GM23248 (cell line): ENCODE measurements at places on chromosomes 6 and 20. TPM values are rescaled to one million over a fixed set of nuclear protein-coding genes. Genes with fewer than 3 reads are reported as not detected.

DNA sequence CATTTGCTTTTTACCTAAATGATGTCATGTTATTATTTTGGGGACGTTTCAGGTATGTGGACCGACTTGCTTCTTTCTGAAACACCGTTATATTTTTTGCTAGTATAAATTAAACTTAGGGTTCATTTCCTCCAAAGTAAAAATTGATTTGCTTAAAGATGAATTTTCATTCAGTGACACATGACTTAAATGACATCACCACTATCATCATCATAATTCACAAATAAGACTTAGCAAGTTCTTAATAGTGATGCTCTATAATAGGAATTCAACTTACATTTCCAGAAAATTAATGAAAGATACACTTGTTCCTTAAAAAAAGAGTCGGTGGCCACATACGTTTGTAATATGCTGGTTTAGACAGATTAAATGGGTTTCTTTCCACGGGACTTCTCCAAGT lies 9.3 kb downstream of the IRF4 start:
- H3K4me1 ChIP-seq = no peaks in the 10 kb centered on the region
- H3K27me3 ChIP-seq = peaks cover 51% of the 10 kb centered on the region
- H3K4me3 ChIP-seq = no peak overlapping the region
- H3K27ac ChIP-seq = no peak overlapping the region
- no peaks in the 10 kb centered on the region for H3K36me3 ChIP-seq
- no peak for DNase-seq

- DNase-seq = peak; percentile 57
- H3K4me1 ChIP-seq = peaks cover 9% of the 10 kb centered on the region
- H3K36me3 ChIP-seq = peaks cover 9% of the 10 kb centered on the region; the same call in 1 of the 2 replicates
- no peak overlapping the region for H3K27ac ChIP-seq
- H3K4me3 ChIP-seq = no peak overlapping the region
- 0 out of 2 replicates have a peak, but pooled peaks cover 4% of the 10 kb centered on the region for H3K27me3 ChIP-seq
Observed at GRCh38 chr6:143965503-143966171, 42.4 kb downstream of the PLAGL1 start.

The KHDC1 gene
- 0.13 and 1.1 TPM in 2 replicates for total RNA-seq

- H3K27me3 ChIP-seq = no peaks in the 10 kb centered on the region
- H3K4me3 ChIP-seq = no peak overlapping the region
- H3K4me1 ChIP-seq = peaks cover 24% of the 10 kb centered on the region
- no peak for DNase-seq
Observed at GRCh38 chr20:54555150-54555549, 79.8 kb downstream of the DOK5 start.

- no peak overlapping the region for H3K4me3 ChIP-seq
- H3K4me1 ChIP-seq = no peaks in the 10 kb centered on the region
- no peak overlapping the region for H3K27ac ChIP-seq
- DNase-seq = peak; percentile 74
Observed at GRCh38 chr20:62501801-62502495, 26.2 kb upstream of the GATA5 start.

DNA sequence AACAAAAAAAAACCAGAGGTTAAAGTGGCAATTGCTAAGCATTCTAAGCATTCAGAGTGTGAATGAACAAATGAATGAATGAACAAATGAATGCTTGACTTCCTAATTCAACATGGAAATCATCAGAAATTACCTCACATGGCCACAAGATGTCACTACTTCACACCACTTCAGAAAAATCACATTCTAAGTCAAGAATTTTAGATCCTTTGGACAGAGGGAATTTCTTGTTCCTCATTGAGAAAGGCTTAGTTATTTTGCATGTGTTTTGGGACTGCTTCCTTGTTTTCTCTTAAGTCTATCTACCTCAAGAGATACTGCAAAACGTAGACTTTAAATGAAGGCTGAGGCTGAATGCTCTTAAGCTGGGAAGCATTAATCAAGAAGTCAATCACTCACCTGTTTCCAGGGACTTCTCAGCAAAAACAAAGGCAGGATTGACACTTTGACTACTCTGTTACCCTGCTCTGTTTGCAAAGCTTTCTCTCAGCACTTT lies 120.2 kb downstream of the MBOAT1 start:
- no peak overlapping the region for H3K27ac ChIP-seq
- no peaks in the 10 kb centered on the region for H3K27me3 ChIP-seq
- no peaks in the 10 kb centered on the region for H3K4me1 ChIP-seq
- H3K4me3 ChIP-seq = no peak overlapping the region
- DNase-seq = peak; percentile 52

The PCK1 gene
- not detected in 2 replicates for total RNA-seq

DNA sequence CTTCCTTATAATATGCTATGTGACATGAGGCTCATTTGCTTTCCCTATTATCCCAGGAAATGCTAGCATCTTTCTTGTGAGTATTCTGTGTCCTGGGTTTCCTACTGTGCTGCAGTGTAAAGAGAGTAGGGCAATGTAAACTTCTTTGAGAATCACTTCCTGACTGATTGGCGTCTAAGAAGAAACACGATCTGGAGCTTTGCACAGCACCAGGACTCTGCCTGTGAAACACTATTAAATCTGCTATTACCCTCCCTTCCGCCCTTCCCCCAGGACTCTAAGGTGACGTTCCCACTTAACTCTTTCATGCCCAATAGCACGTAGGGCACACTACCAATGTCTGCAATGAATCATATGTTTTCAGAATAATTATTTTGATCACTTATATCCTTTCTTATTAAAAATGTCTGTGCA lies 607.3 kb upstream of the CITED2 start:
- 0 out of 2 replicates have a peak overlapping the region, but pooled peaks have one; percentile 17 for H3K4me3 ChIP-seq
- DNase-seq = peak; percentile 53
- H3K36me3 ChIP-seq = no peaks in the 10 kb centered on the region
- peak overlapping the region; percentile 58 for H3K27ac ChIP-seq
- H3K4me1 ChIP-seq = peaks cover 63% of the 10 kb centered on the region

DNA sequence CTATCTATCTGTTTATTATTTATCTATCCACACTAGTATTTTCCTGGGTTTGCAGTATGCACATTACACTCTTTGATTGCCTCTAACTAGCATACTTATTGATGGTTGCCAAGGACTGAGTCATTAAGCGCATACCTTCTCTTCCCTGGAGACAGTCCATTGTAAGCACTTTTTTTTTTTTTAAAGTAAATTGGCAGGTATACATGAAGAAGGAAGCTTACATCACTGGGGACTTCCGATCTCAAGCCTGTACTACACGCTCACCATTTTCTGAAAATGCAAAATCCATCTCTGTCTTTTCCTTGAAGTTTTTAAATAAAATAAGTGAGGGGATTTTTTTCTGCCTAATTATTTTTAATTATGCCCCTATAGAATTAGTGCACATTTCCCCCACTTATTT lies 63.5 kb downstream of the HMGN3 start:
- no peak overlapping the region for H3K4me3 ChIP-seq
- no peak overlapping the region for H3K27ac ChIP-seq
- DNase-seq = no peak
- H3K27me3 ChIP-seq = no peaks in the 10 kb centered on the region

The ZSCAN23 gene
- total RNA-seq = 0.32 and 0.51 TPM in 2 replicates

GRCh38 chr6:153856929-153857376 lies 182.1 kb upstream of the OPRM1 start:
- no peaks in the 10 kb centered on the region for H3K27me3 ChIP-seq
- DNase-seq = no peak
- no peaks in the 10 kb centered on the region for H3K36me3 ChIP-seq
- no peak overlapping the region for H3K4me3 ChIP-seq
- H3K27ac ChIP-seq = no peak overlapping the region
- no peaks in the 10 kb centered on the region for H3K4me1 ChIP-seq

- no peak overlapping the region for H3K27ac ChIP-seq
- H3K4me1 ChIP-seq = no peaks in the 10 kb centered on the region
Observed at GRCh38 chr6:29591677-29592076, 6.8 kb downstream of the OR2H2 start.

The PRSS16 gene
- total RNA-seq = 0.86 TPM in 1 of 2 replicates, not detected in the other

- H3K4me3 ChIP-seq = peak overlapping the region; percentile 99
- 0 out of 2 replicates have a peak, but pooled peaks cover 3% of the 10 kb centered on the region for H3K36me3 ChIP-seq
- peak; percentile 50 for DNase-seq
Observed at GRCh38 chr20:17971300-17972013, 2.6 kb downstream of the MGME1 start.

The CEP162 gene
- total RNA-seq = 2.4 and 3.0 TPM in 2 replicates

GRCh38 chr6:160767647-160768019 lies 65.6 kb downstream of the PLG start:
- peak overlapping the region; percentile 78 for H3K4me3 ChIP-seq
- H3K27ac ChIP-seq = no peak overlapping the region
- H3K4me1 ChIP-seq = peaks cover 3% of the 10 kb centered on the region; the same call in 1 of the 2 replicates
- no peaks in the 10 kb centered on the region for H3K36me3 ChIP-seq

GRCh38 chr6:105669232-105669631 lies 266.4 kb upstream of the PREP start:
- H3K36me3 ChIP-seq = no peaks in the 10 kb centered on the region
- no peak overlapping the region for H3K4me3 ChIP-seq
- no peaks in the 10 kb centered on the region for H3K27me3 ChIP-seq
- no peak for DNase-seq

GRCh38 chr6:28312939-28313338 lies 23.0 kb downstream of the ZSCAN31 start:
- H3K4me1 ChIP-seq = peaks cover 4% of the 10 kb centered on the region; the same call in 1 of the 2 replicates
- no peak overlapping the region for H3K27ac ChIP-seq
- H3K4me3 ChIP-seq = no peak overlapping the region
- no peak for DNase-seq
- no peaks in the 10 kb centered on the region for H3K27me3 ChIP-seq
- H3K36me3 ChIP-seq = no peaks in the 10 kb centered on the region

DNA sequence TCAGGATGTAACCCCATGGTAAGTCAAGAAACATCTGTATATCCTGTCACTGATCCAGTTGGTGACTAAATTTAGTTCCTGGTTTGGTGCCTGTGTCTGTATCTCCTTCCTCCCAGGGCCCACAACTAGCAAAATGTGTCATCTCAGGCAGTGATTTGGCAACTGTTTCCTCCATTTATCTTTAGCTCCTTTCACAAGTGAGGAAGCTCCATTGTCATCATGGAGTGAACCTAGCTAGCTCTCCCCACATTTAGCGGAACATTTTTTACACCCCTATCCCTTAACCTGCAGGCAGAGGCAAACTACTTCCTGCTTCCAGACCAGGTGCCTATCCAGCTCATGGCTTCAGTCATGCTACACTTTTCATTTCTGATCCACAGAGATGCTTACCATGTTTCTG lies 99.5 kb downstream of the IPCEF1 start:
- H3K27ac ChIP-seq = no peak overlapping the region
- H3K27me3 ChIP-seq = no peaks in the 10 kb centered on the region
- H3K36me3 ChIP-seq = no peaks in the 10 kb centered on the region
- H3K4me3 ChIP-seq = no peak overlapping the region

The XKR7 gene
- not detected in 2 replicates for total RNA-seq

DNA sequence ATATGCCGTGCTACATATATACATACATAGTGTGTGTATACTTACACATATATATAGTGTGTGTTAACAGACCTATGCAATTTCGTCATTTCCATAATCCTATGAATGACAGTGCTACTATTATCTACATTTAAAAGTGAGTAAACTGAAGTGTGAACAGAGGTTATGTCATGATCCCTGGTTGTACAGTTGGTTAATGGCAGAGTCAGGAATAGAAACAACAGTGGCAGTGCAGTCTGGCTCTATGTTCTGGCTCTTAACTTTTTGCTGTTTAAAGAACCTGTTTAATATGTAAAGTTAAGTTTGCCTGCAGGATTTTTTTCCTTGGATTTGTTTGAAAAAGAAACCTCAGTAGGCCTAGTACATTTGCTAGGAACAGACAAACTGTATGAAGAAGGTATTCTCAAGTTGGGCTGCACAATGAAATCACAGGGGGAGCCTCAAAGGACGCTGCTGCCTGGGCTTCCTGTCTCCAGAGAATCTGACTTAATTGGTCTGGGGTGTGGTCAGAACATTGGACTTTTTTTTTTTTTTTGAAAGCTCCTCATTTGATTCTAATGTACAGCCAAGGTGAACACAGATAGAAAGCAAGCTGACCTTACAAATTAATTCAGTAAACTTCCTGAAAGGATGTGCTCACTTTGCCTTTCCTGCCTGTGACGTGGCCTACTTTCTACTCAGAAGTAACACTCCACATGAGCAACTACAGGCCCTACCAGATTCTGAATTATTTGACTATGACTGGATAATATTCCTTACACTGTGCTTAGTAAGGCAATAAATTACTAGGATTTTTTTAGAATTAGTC lies 29.4 kb downstream of the PLCB1 start:
- peak overlapping the region; percentile 38 for H3K27ac ChIP-seq
- peak; percentile 77 for DNase-seq
- H3K4me1 ChIP-seq = peaks cover 25% of the 10 kb centered on the region
- no peaks in the 10 kb centered on the region for H3K36me3 ChIP-seq

- H3K27me3 ChIP-seq = no peaks in the 10 kb centered on the region
- no peaks in the 10 kb centered on the region for H3K4me1 ChIP-seq
- no peak overlapping the region for H3K4me3 ChIP-seq
- no peaks in the 10 kb centered on the region for H3K36me3 ChIP-seq
- peak; percentile 6 for DNase-seq
- H3K27ac ChIP-seq = no peak overlapping the region
Observed at GRCh38 chr6:88920774-88921733, 42.4 kb downstream of the RNGTT start.

GRCh38 chr20:43751167-43752050 lies 24.6 kb upstream of the GTSF1L start:
- H3K4me1 ChIP-seq = peaks cover 32% of the 10 kb centered on the region
- H3K27ac ChIP-seq = peak overlapping the region; percentile 44
- no peak overlapping the region for H3K4me3 ChIP-seq
- DNase-seq = peak; percentile 90

DNA sequence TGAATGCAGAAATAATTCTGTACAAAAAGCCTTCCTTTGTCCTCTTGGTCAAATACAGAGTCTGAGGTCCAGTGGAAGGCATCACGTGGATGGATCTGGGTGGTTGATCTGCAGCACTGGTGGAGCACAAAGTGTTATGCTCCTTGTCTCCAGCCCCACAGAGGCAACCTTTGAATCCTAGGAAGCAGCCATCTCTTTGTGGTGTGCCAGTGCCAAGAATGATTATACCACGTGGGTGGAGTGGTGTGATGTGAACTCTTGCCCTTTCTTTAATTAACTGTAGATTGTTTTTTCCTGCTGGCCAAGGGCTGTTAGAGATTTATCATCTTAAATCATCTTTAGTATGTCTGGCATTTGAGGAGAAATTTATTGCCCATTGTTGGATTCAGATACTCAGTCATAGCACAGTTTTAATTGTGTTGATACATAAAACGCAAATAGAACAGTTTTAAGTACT lies 31.1 kb downstream of the NCOA7 start:
- peaks cover 34% of the 10 kb centered on the region for H3K4me1 ChIP-seq
- no peak overlapping the region for H3K27ac ChIP-seq
- H3K4me3 ChIP-seq = no peak overlapping the region
- no peaks in the 10 kb centered on the region for H3K36me3 ChIP-seq
- no peak for DNase-seq

DNA sequence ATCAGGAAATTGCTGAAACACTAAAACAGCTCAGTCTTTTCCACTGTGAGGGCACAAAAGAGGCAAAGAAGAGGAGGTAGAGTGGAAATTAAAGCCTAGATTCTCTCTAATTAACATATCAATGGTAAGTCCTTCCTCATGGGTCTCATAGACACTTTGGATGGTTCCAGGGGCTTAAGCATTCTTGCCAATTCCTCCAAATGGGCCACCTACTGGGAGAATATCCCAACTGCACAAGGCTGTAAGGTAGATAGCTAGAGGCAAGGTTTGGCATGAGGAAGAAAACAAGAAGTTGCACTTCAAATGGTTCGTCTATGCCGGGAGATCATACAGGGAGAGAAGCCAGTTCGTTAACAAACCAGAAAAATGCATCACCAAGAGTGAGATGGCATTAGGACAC lies 107.6 kb upstream of the KHDRBS2 start:
- DNase-seq = no peak
- H3K27ac ChIP-seq = no peak overlapping the region
- no peaks in the 10 kb centered on the region for H3K4me1 ChIP-seq
- no peak overlapping the region for H3K4me3 ChIP-seq
- H3K27me3 ChIP-seq = no peaks in the 10 kb centered on the region
